ENCODE measurements at places on chromosomes 5 and 9.

DNA sequence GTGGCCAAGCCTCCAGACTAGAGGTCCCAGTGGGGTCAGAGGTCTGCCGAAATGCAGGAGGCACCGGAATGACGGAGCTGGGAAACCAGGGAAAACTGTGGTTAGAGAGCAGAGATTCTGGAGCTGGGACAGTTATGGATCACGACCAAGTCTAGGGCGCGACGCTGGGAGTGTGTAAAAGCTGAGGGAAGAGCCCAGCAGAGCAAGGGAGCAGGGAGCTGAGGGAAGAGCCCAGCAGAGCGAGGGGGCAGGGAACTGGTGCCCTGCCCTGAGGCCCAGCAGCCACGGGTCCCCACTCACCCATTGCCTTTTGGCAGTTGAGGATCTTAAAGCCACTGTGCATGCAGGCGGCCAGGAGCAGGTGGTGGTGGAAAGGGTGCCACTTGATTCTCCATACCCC is 12.5 kb downstream of the MRPL41 start:
- no peak for DNase-seq

GRCh38 chr9:69932901-69933300 is 110.7 kb upstream of the MAMDC2 start:
- no peak for DNase-seq

- DNase-seq = no peak
Observed at GRCh38 chr5:168372356-168372946, 81.0 kb downstream of the WWC1 start.

GRCh38 chr5:39394946-39395345 is 29.8 kb downstream of the DAB2 start:
- no peak for DNase-seq

GRCh38 chr5:90563108-90563507 is 4.5 kb downstream of the ADGRV1 start:
- DNase-seq = no peak

GRCh38 chr9:125412166-125412565 is 150.5 kb downstream of the GAPVD1 start:
- DNase-seq = no peak

GRCh38 chr9:136368190-136368589 is 4.6 kb upstream of the DNLZ start:
- DNase-seq = no peak

GRCh38 chr5:73302797-73303147 is 129.8 kb downstream of the TMEM174 start:
- no peak for DNase-seq

DNA sequence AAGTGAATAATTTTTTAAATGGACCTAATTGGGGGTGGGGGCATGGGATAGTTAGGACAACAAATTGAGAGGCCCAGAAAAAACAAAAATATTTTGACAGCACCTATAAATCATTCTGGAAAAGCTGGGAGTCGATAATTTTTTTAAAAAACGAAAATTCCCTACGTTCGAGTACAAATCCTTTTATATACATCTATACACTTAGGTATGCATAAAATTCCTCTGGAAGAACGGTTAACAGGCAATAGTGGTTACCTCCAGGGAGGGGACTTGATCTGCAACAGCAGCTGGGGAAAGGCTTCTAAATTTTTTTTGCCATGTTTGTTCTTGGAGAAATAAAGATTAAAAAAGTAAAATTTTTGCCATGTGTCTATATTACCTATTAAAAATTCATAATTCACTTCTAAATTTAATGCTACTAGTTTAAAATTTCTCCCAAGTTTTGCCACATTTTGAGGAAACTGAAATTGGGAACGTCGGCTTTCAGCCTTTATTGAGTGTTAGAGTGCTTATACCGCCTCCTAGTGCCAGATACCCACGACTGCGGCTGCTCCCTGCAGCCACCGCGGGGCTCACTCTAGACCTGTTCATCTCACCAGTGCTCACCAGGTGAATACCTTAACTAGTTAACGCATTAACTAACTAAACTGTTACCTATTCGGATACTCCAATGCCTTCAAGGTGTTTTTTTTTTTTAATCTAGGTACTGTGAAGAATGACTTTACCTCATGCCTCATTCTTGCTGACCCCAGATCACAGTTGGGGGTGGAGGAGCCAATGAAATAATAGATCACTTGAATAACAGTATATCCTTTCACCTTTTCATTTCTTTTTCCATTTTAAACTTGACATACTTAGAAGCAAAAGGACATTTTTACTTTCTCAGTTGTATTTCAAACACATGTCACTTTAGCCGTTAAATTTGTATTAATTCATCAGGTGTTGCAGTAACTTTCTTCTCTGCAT is 1.8 kb upstream of the BHMT start:
- no peak for DNase-seq

DNA sequence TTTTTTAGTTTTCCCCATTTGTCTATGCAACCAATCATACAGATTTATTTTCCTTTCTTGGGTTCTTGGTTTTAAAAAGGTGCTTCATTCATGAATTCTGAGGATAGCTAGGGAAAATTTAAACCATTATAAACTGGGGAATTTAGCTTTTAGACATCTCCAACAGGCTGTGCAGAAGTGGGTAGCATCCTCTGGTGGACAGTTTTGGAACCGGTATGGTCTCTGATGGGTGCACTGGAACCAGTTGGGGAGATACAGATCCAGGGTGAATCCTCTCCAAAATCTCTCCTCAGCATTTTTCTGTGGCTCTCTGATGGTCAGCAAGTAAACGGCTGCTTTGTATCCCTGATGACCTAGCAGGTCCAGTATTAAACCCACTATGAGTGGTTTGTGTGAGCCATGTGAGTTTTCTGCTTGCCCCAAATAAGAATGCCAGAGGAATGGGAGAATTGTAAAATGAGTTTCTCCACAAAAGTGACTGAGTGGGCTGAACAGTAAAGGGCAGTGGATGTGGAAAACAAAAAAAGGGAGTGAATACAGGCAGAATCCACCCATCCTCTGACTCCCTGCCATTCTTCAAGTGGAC is 9.1 kb upstream of the DNAJC25 start:
- no peak for DNase-seq

DNA sequence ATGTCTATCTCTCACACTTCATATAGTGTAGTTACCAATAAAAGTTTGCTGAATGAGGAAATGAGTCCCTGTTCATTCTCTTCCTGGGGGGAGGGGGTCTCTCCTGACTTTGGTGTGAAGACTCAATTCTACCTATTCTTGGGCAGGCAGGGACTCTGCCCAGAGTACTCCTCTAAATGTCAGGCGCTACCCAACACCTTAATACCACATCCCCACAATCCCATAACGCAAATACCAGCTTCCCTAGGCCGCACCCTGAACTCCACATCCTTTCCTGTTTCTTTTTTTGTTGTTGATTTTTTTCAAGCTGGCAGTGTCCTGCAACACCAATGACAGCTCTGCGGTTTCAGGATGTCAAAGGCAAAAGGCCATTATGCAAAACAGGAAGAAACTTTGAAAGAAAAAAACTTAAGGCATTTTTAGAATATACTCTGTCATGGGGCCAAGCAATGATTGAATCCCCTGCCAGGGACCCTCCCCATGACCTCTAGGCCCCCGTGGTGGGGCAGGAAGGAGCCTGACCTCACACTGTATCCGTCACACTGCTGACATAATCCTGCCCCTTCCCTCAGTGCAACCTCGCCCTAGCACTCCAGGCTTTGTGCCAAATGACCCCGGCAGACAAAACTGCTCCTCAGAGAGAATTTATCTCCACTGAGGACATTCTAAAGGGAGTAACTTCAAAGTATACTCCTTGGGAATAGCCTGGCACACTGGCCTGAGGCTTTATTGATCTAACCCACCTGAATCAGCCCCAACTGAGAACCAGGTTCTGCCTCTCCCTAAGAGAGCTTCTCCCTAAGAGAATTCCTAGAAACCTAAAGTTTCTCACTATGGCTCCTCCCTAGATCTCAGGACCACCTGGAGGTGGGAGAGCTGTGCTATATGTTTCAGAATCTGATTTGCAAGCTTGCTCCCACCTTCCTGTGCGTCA is 8.0 kb downstream of the B4GALT1 start:
- DNase-seq = no peak

DNA sequence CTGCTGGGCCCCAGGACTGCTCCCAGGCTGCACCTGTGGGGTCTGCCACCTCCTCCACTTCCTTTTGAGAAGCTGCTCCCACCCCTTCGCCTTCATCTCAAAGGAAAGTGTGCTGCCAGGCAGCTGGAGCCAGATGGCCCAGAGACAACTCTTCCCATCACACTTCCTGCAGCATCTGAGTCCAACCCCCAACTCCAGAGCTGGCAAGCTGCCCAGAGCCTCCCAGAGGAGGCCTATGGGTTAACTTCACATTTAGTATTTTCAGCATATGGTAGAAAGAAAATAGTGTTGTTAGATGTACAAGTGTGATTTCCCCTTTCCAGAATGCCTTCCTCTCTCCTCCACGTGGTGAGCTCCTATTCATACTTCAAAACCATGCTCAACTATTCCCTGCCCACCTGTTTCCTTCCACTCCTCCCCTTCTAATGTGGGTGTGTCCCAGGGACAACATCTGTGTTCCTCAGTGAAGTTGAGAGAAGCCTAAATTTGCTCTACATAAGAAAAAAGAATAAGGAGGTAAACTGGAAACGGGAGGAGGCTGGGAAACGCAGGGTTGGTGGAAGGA is 38.6 kb upstream of the KCNMB1 start:
- DNase-seq = no peak

GRCh38 chr5:125409234-125409860 is 662.9 kb upstream of the ZNF608 start:
- DNase-seq = no peak
